ENCODE measurements at places on chromosomes 13 and 19.

DNA sequence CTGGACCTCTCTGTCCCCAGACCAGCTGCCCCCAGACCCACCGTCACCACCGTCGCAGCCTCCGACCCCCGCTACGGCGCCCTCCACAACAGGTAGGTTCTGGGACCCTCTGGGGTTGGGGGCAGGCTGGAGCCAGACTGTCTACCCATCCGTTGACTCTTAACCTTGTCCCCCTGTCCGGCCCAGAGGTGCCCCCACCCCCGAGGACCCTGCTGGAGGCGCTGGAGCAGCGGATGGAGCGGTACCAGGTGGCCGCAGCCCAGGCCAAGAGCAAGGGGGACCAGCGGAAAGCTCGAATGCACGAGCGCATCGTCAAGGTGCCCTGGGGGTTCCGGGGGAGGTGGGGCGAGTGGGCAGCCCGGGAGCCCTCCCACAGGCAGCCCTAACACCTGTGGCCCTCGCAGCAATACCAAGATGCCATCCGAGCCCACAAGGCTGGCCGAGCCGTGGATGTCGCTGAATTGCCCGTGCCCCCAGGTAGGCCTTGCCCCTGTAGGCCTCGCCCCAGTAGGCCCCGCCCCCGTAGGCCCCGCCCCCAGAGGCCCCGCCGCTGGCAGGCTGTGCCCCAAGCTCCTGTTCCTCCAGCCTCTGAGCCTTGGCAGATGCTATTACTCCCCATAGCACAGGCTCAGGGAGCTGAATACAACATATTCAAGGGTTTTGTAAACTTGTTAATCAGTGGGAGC, 12.9 kb downstream of the CC2D1A start:
- DNase-seq = no peak

GRCh38 chr19:14494910-14495671, 836 bp downstream of the GIPC1 start:
- no peak for DNase-seq

DNA sequence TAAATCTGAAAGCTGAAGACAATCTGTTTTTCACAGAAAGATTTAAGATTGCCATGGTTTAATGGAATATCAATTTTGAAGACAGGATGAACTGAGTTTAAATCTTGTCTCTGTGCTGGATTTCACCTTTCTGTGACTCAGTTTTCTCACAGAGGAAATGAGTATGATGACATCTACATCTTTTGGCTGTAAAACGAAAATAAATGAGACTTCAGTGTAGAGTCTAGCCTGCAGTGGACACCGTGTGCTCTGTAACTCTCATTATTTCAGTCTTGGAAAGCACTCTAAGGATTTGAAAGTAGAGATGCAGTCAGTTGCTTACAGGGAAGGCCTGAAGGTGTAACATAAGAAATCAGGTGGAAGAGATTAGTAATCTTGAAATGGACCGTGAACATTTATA, 150.4 kb downstream of the NALCN start:
- no peak for DNase-seq

GRCh38 chr19:47729468-47729798, 15.9 kb upstream of the NOP53 start:
- no peak for DNase-seq

DNA sequence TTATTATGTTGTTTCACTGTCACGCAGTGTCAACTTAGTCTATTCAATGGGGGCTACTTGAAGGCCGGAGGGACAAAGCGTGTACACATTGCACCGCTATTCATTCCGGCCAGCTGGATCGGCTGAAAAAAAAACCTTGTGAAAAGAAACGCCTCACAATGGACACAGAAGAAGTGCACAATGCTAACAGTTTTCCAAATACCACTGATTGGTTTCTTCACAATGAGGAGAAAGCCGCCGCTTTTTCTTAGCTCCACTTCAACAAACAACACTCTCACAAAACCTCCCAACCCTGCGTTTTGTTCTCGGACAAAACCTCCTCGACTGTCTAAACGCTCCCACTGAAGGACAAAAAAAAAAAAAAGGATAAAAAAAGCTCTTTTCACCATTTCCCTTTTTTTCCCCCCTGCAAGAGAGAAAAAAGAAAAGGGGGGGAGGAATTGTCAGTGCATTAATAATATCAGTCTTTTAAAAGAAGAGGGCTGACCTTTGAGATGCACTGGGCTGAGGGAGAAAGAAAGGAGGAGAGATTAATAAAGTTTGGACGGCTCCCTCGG, 5.4 kb downstream of the SOX21 start:
- DNase-seq = no peak

- DNase-seq = no peak
These were observed 52.2 kb downstream of the TEX26 start for GRCh38 chr13:30984620-30985019.

DNA sequence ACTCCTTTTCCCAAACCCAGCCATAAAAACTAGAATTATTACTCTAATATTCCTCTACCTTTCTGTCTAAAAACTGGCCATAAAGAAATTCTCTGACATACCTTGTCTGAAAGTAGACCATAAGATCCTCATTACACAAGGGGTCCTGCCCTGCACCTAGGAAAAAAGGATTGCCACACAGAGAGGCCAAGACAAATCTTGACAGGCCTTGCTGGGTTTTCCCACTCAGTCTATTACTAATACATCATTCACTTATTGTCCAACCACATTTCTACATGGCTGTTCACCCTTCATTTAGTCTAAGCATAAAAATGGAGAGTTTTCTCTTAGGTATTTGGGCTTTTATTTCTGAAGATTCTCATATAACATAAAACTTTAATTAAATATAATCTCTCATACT, 319.8 kb downstream of the PCDH20 start:
- DNase-seq = no peak

DNA sequence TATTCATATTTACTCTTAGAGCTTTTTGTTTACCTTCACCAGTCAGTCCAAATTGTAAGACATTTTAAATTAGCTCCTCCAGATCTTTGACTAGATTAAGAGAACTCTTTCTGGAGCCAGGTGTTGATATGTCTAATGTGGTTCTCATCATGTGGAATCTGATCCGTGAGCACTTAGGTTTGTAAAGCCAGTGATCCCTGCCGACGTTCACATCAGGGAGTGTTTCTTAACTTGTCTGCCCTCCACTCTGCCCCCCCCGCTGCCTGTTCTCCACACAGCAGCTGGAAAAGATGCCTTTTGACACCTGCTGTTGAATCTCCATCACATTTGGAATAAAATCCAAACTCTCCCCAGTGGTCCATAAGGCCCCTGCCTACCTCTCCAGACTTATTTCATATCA, 17.7 kb downstream of the METTL21C start:
- DNase-seq = no peak

GRCh38 chr13:98349731-98350305, 172.7 kb upstream of the RNF113B start:
- no peak for DNase-seq

DNA sequence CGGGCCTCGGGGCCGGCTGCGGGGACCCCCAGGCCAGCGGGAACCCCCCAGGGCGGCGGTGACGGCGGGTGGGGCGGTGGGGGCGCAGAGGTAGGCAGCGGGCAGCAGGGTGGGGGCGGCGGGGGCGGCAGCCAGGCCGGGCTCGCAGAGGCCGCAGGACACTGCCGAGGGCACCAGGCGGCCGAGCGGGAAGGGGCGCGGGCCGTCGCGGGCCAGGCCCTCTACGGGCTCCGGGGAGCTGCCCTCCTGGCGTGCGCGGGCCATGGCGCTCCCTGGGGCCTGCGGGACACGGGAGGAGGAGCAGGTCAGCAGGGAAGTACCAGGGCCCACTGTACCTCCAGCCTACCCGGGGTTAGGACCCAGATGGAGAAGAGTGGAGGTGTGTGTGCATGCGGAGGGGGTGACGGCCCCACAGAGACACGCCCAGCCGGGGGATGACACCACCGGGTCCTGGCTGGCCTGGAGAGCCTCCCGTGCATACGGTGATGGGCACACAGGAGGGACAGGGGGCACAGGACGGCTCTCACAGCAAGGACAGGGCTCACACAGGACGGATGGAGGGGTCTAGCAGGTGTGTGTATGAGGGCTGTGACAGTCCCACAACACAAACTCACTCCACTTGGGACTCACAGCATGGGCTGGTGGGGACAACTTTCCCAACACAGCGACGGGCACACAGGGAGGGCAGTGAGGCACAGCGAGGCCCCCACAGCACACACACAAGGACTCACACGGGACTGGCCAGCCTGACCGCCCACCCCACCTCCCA, 2.6 kb downstream of the BBC3 start:
- DNase-seq = no peak

GRCh38 chr13:47837104-47837880, 163.8 kb downstream of the SUCLA2 start:
- no peak for DNase-seq

DNA sequence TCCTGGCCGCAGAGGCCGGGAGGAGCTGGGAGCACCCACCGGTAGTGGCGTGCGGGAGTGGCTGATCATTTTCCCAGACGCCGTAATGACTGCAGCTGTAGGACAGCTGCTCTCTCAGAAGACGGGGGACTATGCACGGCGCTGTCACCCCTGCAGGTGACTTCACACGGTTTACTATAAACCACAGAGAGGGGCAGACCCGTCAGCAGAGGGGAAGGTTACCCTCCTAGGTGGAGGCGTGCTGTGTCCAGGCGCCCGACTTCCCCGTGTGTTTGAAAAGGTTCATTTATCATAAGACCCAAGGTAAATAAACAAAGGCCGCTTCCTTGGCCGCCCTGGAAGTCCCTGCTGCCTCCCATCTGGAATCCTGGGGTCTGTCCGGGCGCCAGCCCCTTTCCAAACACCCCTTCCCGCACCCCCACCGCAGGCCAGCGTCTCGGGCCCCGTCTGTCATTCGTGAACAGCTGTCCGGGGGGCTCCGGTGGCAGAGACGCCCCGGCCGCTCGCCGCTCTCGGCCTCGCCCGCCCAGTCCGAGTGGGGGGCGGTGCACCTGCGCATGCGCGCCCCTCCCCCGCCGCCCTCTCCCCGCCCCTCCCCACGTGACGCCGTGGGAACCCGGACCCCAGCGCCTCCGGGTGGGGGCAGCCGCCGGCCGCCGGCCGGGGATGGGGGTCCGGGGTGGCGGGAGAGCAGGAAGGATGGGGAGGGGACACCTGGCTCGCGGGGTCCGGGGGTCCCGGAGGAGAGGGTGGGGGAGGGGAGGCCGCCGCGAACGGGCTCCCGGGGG, 915 bp downstream of the SHC2 start:
- peak; percentile 34 for DNase-seq

GRCh38 chr13:47594833-47595232, 406.2 kb downstream of the SUCLA2 start:
- DNase-seq = no peak
